Peyer's patch (tissue), 4 donors: ENCODE measurements at places on chromosomes 16 and 17. TPM values are rescaled to one million over a fixed set of nuclear protein-coding genes. Genes with fewer than 3 reads are reported as not detected.
A peak's percentile ranks its signal among the peaks of the same experiment; 100 is the strongest.

DNA sequence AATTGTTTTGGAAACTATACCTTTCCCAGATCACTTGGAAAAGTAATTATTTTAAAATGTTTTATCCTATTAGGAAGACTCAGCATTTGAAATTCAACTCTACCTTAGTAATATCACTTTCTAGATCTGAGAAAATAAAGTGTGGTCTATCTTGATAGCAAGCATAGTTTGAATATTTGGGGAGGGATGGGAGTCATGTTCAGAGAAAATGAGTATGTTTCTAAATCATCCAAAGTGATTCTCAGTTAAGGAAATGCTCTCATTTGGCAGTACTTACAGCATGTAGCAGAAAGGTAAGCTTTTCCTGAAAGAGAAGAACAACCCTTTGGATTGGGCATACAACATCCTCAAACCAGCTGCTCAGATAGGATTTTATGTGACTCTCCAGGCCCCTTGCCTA lies 6.9 kb downstream of the C17orf75 start:
- no peak overlapping the region for H3K27ac ChIP-seq
- DNase-seq: no peak
- no peaks in the 10 kb centered on the region for H3K36me3 ChIP-seq
- no peaks in the 10 kb centered on the region for H3K4me1 ChIP-seq
- no peaks in the 10 kb centered on the region for H3K27me3 ChIP-seq

DNA sequence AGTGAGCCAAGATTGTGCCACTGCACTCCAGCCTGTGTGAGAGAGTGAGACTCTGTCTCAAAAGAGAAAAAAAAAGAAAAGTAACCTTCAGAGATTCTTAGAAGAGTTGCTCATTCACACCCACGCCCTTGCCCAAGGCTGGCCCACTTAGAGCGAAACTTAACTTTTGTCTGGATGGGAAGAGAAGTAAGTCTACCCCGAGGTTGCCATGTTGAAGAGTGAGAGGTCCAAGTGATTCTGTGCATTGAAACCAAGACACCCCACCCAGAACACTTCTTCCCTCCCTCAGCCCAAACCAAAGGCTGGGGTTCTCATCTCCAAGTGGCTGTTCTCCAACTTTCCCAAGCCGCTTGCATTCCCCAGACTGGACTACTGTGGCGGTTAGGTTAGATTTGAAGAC lies 2.4 kb upstream of the CISD3 start:
- DNase-seq: no peak
- H3K4me3 ChIP-seq: no peak overlapping the region
- no peak overlapping the region for H3K27ac ChIP-seq
- no peaks in the 10 kb centered on the region for H3K36me3 ChIP-seq
- H3K27me3 ChIP-seq: no peaks in the 10 kb centered on the region

GRCh38 chr17:8300627-8301242 lies 5.5 kb upstream of the SLC25A35 start:
- no peak overlapping the region for H3K27ac ChIP-seq
- no peak overlapping the region for H3K4me3 ChIP-seq
- H3K36me3 ChIP-seq: no peaks in the 10 kb centered on the region
- no peaks in the 10 kb centered on the region for H3K27me3 ChIP-seq
- no peaks in the 10 kb centered on the region for H3K4me1 ChIP-seq
- peak; percentile 61 for DNase-seq

The SPDYE4 gene
- total RNA-seq: not detected

DNA sequence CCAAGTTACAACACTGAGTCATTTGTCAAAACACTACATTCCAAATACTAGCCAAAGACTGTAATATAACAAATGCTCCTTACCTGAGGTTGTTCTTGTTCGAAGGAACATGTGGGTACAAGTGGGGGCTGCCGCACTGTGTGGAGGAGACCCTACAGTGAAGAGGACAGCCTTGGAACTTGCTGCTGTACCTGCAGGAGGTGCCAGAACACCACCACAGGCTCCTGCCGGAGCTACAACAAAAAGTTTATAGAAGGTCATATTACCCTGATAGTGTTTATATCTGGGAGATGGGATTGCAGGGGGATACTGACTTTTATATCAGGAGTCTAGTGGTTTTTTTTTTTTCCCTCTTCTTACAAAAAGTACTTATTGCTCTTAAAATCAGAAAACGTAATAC lies 37.8 kb upstream of the ALDH3A1 start:
- H3K36me3 ChIP-seq: no peaks in the 10 kb centered on the region
- H3K27ac ChIP-seq: no peak overlapping the region
- H3K27me3 ChIP-seq: no peaks in the 10 kb centered on the region
- H3K4me1 ChIP-seq: no peaks in the 10 kb centered on the region
- H3K4me3 ChIP-seq: no peak overlapping the region

DNA sequence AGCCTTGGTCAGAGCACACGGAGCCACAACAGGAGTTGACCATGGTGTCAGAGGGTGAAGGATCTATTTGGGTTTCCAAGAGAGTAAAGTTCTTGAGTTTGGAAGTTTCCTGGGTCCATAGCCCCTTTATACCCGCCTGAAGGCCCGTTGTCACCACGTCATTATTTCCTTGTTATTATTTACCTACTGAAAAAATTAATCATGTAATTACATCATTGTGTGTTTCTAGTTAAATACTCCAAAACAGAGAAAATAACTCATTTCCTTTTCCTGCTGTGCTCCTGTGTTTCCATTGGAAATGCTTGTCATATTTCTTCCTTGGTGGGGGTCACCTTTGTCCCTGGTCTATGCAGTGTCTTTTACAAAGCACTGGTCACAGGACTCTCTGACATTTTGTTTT lies at the start of gene KRTAP4-8:
Gene KRTAP4-8 (minus strand): TSS at position 101 of the 400 bp plus-strand sequence. CDS start 58 bp downstream, at position 43.
- H3K27me3 ChIP-seq: no peaks in the 10 kb centered on the region
- no peak for DNase-seq
- no peaks in the 10 kb centered on the region for H3K4me1 ChIP-seq
- H3K36me3 ChIP-seq: no peaks in the 10 kb centered on the region
- no peak within 1 kb of the TSS for H3K4me3 ChIP-seq

DNA sequence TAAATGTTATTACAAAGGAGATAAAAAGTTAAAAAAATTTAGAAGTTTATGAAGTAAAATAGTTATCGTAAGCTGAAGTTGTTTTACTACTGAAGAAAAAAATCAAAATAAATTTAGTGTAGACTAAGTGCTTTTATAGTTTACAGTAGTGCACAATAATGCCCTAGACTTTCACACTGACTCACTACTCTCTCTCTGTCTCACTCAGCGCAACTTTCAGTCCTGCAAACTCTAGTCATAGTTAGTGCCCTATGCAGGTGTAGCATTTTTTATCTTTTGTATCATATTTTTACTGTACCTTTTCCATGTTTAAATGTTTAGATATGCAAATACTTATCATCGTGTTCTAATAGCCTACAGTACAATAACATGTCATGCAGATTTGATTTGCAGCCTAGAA lies 17.7 kb upstream of the TOM1L1 start:
- no peaks in the 10 kb centered on the region for H3K36me3 ChIP-seq
- no peak overlapping the region for H3K4me3 ChIP-seq
- no peak overlapping the region for H3K27ac ChIP-seq
- DNase-seq: no peak
- no peaks in the 10 kb centered on the region for H3K4me1 ChIP-seq

The LPCAT2 gene
- 13.1 TPM for total RNA-seq

- H3K27ac ChIP-seq: no peak overlapping the region
- no peak overlapping the region for H3K4me3 ChIP-seq
- H3K4me1 ChIP-seq: no peaks in the 10 kb centered on the region
- H3K36me3 ChIP-seq: no peaks in the 10 kb centered on the region
Measured at GRCh38 chr17:41638941-41639340, 14.6 kb upstream of the KRT17 start.

DNA sequence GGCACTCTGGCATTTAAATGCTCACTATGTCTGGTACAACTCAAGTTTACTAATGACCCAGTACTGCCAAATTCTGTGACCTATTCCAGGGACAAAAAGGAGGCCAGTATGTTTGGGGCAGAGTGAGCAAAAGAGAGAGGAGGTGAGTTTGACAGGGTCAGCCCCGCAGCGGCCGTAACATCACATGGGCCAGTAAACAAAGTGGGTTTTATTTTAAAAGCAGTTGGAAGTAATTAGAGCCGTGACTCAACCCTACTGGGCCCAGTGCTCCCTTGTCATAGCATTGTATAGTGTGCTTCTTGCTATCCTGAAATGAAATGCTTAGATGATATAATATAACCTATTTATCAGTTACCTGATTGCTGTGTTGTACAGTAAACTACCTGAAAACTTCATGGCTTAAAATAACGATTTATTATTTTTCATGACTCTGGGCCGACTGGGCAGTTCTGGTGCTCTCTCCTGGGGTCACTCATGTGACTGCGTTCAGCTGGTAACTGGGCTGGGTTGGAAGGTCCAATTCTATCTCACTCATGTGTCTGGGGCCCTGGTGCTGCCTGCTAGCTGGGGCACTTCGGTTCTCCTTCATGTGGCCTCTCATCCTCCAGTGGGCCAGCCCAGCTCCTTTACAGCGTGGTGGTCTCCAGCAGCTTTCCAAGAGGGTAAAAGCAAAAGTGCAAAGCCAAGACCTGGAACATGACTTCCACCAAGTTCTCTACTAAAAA lies 27.4 kb downstream of the IQCK start:
- H3K27me3 ChIP-seq: no peaks in the 10 kb centered on the region
- no peaks in the 10 kb centered on the region for H3K36me3 ChIP-seq
- no peak for DNase-seq

The CCL7 gene
- not detected for total RNA-seq

- no peaks in the 10 kb centered on the region for H3K27me3 ChIP-seq
- no peak overlapping the region for H3K4me3 ChIP-seq
- H3K36me3 ChIP-seq: no peaks in the 10 kb centered on the region
- H3K27ac ChIP-seq: no peak overlapping the region
- no peak for DNase-seq
Measured at GRCh38 chr17:63483655-63484575, 7.1 kb downstream of the ACE start.

- no peak overlapping the region for H3K27ac ChIP-seq
- H3K36me3 ChIP-seq: no peaks in the 10 kb centered on the region
- no peak for DNase-seq
- H3K4me1 ChIP-seq: no peaks in the 10 kb centered on the region
- H3K4me3 ChIP-seq: no peak overlapping the region
Measured at GRCh38 chr17:64278614-64279013, 15.6 kb upstream of the TEX2 start.

- no peak overlapping the region for H3K4me3 ChIP-seq
- H3K4me1 ChIP-seq: no peaks in the 10 kb centered on the region
- no peaks in the 10 kb centered on the region for H3K27me3 ChIP-seq
- peak overlapping the region; percentile 98 for H3K27ac ChIP-seq
- H3K36me3 ChIP-seq: no peaks in the 10 kb centered on the region
Measured at GRCh38 chr17:21289175-21289901, 4.8 kb downstream of the MAP2K3 start.

GRCh38 chr17:81561494-81561885 lies 9.3 kb upstream of the FAAP100 start:
- no peak overlapping the region for H3K27ac ChIP-seq
- no peaks in the 10 kb centered on the region for H3K27me3 ChIP-seq
- H3K4me1 ChIP-seq: peaks cover 18% of the 10 kb centered on the region
- H3K4me3 ChIP-seq: no peak overlapping the region
- no peak for DNase-seq

DNA sequence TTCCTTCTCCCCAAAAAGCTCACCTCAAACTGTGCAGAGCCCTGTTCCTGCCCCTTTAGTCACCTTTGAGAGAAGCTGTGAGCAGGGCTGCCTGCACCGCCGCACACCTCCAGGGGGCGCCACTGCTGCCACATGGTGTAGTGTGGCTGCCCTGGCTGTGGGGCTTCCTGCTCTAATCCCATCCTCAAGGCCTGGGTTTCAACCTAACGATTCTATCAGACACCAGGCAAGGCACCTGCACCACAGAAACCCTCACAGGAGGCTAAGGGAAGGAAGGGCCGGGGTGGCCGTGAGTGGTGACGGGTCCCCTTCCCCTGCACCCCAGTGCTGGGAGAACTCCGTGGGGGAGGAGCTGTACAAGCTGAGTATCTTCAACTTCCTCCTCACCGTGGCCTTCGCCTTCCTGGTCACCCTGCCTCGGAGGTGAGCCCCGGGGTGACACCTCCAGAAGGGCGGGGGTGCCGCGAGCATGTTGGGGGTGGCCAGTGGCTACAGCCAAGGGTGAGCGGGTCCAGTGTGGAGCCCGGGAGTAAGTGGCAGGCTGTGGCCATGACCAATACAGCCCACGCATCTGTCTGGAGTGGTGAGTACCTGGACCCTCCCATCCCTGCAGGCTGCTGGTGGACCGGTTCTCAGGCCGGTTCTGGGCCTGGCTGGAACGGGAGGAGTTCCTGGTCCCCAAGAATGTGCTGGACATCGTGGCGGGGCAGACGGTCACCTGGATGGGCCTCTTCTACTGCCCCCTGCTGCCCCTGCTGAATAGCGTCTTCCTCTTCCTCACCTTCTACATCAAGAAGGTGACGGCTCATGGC lies 7.0 kb downstream of the TMC8 start:
- H3K27ac ChIP-seq: no peak overlapping the region
- no peak for DNase-seq
- no peaks in the 10 kb centered on the region for H3K36me3 ChIP-seq
- H3K27me3 ChIP-seq: no peaks in the 10 kb centered on the region
- peaks cover 33% of the 10 kb centered on the region for H3K4me1 ChIP-seq
- no peak overlapping the region for H3K4me3 ChIP-seq

The BEAN1 gene
- not detected for total RNA-seq

GRCh38 chr16:2054543-2055245 lies 6.9 kb downstream of the TSC2 start:
- H3K36me3 ChIP-seq: peaks cover 83% of the 10 kb centered on the region
- H3K27me3 ChIP-seq: no peaks in the 10 kb centered on the region
- DNase-seq: peak; percentile 84
- no peaks in the 10 kb centered on the region for H3K4me1 ChIP-seq
- no peak overlapping the region for H3K4me3 ChIP-seq

- H3K36me3 ChIP-seq: no peaks in the 10 kb centered on the region
- no peak for DNase-seq
- no peak overlapping the region for H3K27ac ChIP-seq
Measured at GRCh38 chr16:25747160-25747758, 55.5 kb downstream of the HS3ST4 start.

DNA sequence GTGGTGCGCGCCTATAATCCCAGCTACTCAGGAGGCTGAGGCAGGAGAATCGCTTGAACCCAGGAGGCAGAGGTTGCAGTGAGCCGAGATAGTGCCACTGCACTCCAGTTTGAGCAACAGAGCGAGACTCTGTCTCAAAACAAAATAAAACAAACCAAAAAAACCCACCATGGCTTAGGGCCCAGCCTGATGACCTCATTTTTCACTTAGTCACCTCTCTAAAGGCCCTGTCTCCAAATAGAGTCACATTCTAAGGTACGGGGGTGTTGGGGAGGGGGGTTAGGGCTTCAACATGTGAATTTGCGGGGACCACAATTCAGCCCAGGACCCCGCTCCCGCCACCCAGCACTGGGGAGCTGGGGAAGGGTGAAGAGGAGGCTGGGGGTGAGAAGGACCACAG lies 1.4 kb upstream of the STH start:
- no peaks in the 10 kb centered on the region for H3K36me3 ChIP-seq
- H3K27me3 ChIP-seq: no peaks in the 10 kb centered on the region
- no peak overlapping the region for H3K27ac ChIP-seq
- H3K4me1 ChIP-seq: no peaks in the 10 kb centered on the region

GRCh38 chr17:44170499-44171201 lies at the start of gene ASB16:
Gene ASB16 (plus strand): TSS chr17:44170704. CDS start chr17:44170790, 86 bp downstream.
- no peak within 1 kb of the TSS for H3K27ac ChIP-seq
- H3K36me3 ChIP-seq: no peaks in the 10 kb centered on the region
- no peaks in the 10 kb centered on the region for H3K27me3 ChIP-seq
- H3K4me1 ChIP-seq: no peaks in the 10 kb centered on the region
- no peak within 1 kb of the TSS for H3K4me3 ChIP-seq
